Activated CD4-positive, CD25-positive, alpha-beta regulatory T cell treated with anti-CD3 and anti-CD28 coated beads, Interleukin-2, amount 50 U/mL, for 72 hours (primary cell): ENCODE measurements at places on chromosomes 4 and X.

GRCh38 chr4:23747281-23747735 lies 142.5 kb downstream of the PPARGC1A start:
- no peak for DNase-seq

DNA sequence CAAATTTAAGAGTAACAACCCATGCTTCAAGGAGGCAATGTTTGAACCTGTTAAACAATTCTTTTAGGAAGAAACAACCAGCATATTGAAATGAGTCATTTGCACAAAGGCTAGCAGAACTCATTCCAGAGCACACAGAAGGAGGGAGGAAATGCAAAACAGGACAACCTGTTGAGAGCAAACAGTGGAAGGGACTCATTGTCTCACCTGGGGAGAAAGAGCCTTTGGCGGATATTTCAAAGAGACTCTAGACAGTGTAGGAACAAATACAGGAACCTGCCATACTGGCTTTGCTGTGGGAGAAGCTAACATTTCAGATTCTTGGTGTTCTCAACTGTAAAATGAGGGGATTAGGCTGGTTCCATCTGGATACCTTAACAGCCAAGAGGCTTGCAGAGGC lies 14.8 kb upstream of the RASGEF1B start:
- DNase-seq = no peak

DNA sequence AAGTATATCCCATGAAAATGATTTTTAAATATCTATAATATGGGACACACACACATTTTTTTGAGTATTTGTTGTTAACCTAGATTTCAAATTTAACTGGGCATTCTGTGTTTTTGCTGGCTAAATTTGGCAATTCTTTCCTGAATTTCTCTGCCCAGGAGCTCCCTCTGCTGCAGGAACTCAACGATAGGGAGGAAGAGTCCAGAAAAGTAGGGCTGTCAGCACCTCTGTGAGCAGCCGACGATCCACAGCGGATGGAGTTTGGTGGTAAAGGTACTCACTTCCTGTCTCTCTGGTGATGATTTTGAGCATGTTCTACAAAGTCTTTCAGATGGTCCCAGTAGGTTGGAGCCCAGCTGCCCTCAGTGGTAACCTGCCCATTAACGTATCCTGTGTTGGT lies 23.1 kb upstream of the TMEM184C start:
- no peak for DNase-seq

- DNase-seq = no peak
These were observed 15.9 kb upstream of the PIM2 start for GRCh38 chrX:48934581-48935300.

GRCh38 chr4:13704035-13704434 lies 76.5 kb upstream of the BOD1L1 start:
- DNase-seq = no peak

GRCh38 chrX:17547658-17548057 lies 172.7 kb downstream of the NHS start:
- no peak for DNase-seq

GRCh38 chrX:148380650-148381561 lies 119.5 kb upstream of the AFF2 start:
- no peak for DNase-seq

GRCh38 chr4:5033281-5033841 lies 14.1 kb upstream of the CYTL1 start:
- no peak for DNase-seq

DNA sequence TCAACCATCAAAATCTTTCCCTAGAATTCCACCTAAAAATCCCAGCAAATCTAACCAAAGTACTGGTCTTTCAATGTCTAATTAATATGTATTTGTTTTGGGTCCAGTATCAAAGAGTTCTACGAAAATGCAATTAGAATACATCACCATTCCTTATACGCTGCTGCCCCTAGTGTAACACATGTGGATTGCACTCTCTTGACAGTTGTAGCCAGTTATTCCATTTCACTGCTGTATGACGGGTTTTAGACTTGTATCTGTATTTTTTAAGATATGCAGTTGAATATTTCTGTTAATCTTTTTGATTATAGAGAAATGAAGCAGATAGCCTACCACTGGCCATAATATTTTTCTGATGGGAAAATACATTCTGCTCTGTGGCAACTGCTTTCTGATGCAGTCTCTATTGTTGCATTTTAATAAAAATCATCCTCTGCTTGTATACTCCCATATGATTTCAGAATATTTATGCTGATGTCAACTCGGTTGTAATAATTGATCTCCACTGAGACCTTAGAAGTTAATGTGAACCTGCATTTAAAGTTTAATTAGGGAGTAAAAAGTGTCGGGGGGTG lies 17.1 kb upstream of the PAGE2B start:
- no peak for DNase-seq

GRCh38 chr4:162683659-162684370 lies 482.9 kb downstream of the NAF1 start:
- no peak for DNase-seq

DNA sequence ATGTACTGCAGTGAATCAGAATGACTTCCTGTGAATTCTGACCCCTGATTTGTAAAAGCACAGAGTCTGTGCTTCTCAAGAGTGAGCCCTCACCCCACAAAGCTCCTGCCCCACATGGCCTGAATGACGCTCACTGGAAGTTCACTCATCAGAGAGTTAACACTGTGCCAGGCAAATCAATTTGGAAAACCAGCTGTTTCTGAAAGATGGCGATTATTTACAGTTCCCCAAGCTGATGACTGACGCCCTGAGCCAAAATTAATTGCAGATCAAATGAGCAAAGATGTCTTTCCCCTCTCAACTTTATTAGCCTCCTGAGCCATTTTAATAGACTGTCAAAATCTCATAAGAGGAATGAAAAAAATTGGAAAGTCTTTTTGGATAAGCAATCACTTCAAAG lies 118.0 kb downstream of the SLC2A9 start:
- DNase-seq = no peak

GRCh38 chr4:88591787-88592599 lies at the start of gene HERC3:
TSS of gene HERC3 (plus strand) at chr4:88592480. CDS start at chr4:88605824, 13,344 bp downstream.
- peak; percentile 92 for DNase-seq

DNA sequence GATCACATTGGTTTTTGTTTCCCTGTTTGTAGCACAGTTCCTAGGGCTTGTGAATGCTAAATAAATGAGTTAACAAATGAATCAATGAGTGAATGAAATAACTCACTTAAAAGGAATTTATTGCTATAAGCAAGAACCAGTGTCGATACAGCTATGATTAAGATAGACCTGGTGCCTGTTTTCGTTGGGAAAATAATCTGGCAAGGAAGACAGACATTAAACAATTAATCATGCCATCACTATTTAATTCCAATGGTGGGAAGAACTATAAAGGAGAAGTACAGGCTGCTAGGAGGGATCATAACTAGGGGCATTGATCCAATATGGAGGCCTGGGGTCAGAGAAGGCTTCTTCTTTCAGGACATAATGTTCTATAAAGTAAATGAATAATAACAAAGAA lies 4.5 kb upstream of the CBR4 start:
- DNase-seq = no peak

DNA sequence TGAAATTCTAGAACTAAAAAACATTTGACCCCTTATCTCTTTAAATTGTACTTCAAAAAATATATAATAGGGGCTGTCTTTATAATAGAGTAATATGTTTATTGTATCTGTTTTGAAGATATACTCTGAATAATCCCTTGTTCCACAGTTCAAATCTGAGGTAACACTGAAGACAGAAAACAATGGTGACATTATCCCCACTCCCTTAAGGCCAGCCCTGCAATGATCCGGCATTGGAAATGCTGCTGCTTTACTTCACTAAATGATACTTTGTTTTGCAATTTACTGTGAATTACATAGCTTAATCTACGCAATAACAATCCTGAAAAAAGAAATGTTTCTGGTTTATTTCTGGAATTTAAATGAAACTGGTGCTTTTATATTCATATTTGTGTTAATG lies 34.4 kb upstream of the ZFP42 start:
- no peak for DNase-seq

DNA sequence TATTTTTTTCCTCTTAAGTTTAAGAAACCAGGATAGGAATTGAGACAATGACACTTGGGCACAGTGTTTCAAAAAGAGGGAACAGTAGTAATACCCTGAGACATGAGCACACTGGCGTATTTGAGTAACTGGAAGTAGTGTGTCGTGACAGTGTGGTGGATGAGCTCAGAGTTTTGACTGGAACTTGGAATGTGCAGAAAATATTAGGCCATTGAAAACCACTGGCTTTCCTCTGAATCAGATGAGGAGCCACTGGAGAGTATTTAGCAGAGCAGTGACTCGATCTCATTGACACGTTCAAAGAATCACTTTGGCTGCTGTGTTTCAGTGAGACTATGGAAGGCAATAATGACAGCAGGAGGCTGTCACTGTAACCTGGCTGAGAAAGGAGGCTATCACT lies 1531.2 kb downstream of the STIM2 start:
- DNase-seq = no peak

- DNase-seq = no peak
These were observed 1.1 kb upstream of the PCDH19 start for GRCh38 chrX:100410901-100411801.

DNA sequence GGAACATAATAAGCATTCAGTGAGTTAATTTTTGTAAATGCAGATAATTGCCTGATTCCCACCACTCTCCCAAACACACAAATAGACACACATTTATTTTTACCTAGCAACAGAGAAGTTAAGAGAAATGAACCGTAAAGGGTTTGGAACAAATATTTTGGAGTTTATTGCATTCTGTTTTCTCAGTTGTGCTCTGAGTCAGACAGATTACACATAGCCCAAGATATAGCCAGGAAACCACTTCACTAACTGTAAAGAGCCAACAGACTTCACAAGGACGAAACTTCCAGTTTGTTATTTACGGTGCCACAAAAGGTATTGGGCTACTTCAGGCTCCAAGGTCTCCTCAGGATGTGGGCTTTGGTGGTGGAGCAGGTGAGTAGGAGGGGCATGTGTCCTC lies 217.0 kb downstream of the BMPR1B start:
- DNase-seq = no peak

GRCh38 chr4:140237616-140238350 lies 83.8 kb upstream of the MAML3 start:
- DNase-seq = no peak

DNA sequence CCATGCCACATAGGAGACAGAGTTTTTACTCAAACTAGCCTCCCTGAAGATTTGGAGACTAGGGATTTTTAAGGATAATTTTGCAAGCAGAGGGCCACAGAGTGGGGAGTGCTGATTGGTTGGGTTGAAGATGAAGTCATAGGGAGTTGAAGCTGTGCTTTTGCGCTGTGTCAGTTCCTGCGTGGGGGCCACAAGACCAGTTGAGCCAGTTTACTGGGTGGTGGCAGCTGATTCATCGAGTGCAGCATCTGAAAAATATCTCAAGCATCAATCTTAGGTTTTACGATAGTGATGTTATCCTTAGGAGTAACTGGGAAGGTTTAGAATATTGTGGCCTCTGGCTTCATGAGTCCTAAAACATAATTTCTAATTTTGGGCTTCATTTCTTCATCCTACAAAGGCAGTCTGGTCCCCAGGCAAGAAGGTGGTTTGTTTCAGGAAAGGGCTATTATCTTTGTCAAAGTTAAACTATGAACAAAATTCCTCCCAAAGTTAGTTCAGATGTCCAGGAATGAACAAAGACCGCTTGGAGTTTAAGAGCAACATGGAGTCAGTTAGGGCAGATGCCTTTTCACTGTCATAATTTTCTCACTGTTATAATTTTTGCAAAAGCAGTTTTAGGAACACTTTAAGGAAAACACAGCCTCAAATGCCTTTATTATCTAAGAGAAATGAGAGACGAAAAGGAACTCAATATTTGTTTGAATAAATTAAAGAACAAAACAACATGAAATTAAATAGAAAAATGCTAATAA lies 960.8 kb upstream of the PRKX start:
- no peak for DNase-seq

GRCh38 chr4:167084321-167084720 lies 150.0 kb downstream of the SPOCK3 start:
- DNase-seq = no peak

DNA sequence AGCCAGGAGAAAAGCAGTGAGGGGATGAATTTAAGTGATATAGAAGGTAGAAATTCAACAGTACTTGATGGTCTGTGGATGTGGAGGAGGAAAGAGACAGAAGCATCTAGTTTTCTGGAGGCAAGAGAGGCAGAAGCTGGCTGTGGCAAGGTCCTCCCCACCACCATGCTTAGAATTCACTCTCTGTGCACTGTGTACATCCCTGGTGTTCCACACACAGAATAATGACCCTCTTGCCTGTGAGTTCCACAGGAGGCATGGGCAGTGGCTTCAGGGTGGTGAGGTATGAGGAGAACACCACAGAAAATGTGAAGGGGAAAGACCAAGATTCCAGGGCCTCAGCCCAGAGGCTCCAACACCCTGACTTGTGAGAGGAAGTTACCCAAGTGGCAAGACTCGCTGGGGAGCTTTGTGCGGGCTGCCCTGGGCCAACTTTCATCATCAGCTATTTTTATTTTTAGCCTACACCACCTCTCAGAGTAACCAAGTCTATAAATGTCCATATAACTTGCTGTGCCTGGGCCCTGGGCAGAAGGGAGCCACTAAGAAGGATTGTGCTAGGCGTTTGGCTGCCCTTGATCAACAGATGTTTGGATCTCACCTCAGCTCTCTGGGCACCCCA lies 7.8 kb upstream of the INTS6L start:
- no peak for DNase-seq

GRCh38 chr4:123817025-123817688 lies 420.6 kb downstream of the SPRY1 start:
- DNase-seq = no peak

GRCh38 chrX:43741843-43742573 lies 85.9 kb downstream of the MAOA start:
- no peak for DNase-seq

DNA sequence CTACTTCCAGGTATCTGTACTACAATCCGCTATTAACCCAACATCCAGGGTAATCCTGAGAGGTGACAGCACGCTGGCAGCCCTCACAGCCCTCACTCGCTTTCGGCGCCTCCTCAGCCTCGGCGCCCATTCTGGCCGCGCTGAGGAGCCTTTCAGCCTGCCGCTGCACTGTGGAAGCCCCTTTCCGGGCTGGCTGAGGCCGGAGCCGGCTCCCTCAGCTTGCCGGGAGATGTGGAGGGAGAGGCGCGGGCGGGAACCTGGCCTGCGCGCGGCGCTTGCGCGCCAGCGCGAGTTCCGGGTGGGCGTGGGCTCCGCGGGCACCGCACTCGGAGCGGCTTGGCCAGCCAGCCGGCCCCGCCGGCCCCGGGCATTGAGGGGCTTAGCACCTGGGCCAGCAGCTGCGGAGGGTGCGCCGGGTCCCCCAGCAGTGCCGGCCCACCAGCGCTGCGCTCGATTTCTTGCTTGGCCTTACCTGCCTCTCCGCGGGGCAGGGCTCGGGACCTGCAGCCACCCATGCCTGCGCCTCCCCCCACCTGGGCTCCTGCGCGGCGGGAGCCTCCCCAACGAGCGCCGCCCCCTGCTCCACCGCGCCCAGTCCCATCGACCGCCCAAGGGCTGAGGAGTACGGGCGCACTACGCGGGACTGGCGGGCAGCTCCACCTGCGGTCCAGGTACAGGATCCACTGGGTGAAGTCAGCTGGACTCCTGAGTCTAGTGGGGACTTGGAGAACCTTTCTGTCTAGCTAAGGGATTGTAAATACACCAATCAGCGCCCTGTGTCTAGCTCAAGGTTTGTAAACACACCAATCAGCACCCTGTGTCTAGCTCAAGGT lies 87.3 kb downstream of the PRSS12 start:
- peak; percentile 38 for DNase-seq
